ENCODE measurements at places on chromosomes 3 and 15. TPM values are rescaled to one million over a fixed set of nuclear protein-coding genes. Genes with fewer than 3 reads are reported as not detected.

GRCh38 chr15:99955532-99955931 lies 222.3 kb upstream of the LYSMD4 start:
- H3K4me1 ChIP-seq: peaks cover 2% of the 10 kb centered on the region
- no peak for DNase-seq
- H3K27me3 ChIP-seq: no peaks in the 10 kb centered on the region

GRCh38 chr15:36235173-36235572 lies 344.3 kb upstream of the CDIN1 start:
- H3K27ac ChIP-seq: no peak overlapping the region
- no peaks in the 10 kb centered on the region for H3K27me3 ChIP-seq
- H3K36me3 ChIP-seq: no peaks in the 10 kb centered on the region
- no peak for DNase-seq
- H3K4me3 ChIP-seq: no peak overlapping the region

GRCh38 chr3:115548611-115549010 lies 74.7 kb upstream of the GAP43 start:
- H3K4me3 ChIP-seq: no peak overlapping the region
- H3K4me1 ChIP-seq: no peaks in the 10 kb centered on the region
- H3K36me3 ChIP-seq: no peaks in the 10 kb centered on the region
- DNase-seq: no peak

DNA sequence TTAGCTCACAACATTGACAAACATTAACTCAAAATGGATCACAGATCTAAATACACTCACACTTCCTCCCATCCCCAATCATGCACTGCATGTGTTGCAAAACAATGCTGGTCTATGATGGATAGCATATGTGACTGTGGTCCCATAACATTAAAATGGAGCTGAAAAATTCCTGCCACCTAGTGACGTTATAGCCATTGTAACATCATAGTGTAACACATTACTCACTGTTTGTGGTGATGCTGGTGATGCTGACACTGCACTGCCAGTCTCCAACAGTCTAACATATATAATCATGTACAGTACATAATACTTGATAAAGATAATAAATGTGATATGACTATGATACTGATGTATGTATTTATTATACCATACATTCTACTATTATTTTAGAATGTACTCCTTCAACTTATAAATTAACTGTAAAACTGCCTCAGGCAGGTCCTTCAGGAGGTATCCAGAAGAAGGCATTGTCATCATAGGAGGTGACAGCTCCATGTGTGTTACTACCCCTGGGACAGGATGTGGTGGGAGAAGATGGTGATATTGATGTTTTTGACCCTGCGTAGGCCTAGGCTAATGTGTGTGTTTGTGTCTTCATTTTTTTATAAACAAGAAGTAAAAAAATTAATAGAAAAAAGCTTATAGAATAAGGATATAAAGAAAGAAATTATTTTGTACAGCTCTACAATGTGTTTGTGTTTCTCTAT lies 41.3 kb downstream of the TXNRD3 start:
- H3K36me3 ChIP-seq: no peaks in the 10 kb centered on the region
- no peak overlapping the region for H3K27ac ChIP-seq
- H3K27me3 ChIP-seq: no peaks in the 10 kb centered on the region

- no peak overlapping the region for H3K27ac ChIP-seq
- DNase-seq: no peak
- no peaks in the 10 kb centered on the region for H3K27me3 ChIP-seq
- no peak overlapping the region for H3K4me3 ChIP-seq
Observed at GRCh38 chr3:99755831-99756230, 61.8 kb upstream of the CMSS1 start.

FEZF2 gene
- not detected for total RNA-seq

All from H1 (cell line).